ENCODE measurements at places on chromosomes 2 and 18.
A peak's percentile ranks its signal among the peaks of the same experiment; 100 is the strongest.

- DNase-seq: no peak
These were observed 280.8 kb downstream of the CCDC85A start for GRCh38 chr2:56464613-56465012.

GRCh38 chr2:208783184-208783583 lies 376.6 kb downstream of the PTH2R start:
- DNase-seq: no peak

GRCh38 chr2:80469428-80469827 lies 164.9 kb upstream of the LRRTM1 start:
- no peak for DNase-seq

DNA sequence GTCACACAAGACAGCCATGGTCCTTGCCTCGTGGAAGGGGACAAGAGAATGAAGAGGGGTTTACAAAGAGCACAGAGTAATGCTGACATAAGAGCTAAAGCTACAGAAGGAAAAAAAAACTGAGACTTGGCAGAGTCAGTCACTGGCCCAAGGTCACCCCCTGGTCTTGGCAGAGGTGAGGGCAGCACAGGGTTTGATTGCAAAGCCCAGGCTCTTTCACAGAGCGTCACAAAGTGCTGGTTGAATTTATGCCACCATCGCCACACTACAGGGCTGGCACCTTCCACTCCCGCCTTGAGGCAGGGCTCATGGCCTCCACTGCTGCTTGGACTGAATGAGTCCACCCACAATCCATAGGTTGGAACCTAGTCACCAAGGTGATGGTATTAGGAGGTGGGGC lies 190.2 kb downstream of the INHBB start:
- no peak for DNase-seq

DNA sequence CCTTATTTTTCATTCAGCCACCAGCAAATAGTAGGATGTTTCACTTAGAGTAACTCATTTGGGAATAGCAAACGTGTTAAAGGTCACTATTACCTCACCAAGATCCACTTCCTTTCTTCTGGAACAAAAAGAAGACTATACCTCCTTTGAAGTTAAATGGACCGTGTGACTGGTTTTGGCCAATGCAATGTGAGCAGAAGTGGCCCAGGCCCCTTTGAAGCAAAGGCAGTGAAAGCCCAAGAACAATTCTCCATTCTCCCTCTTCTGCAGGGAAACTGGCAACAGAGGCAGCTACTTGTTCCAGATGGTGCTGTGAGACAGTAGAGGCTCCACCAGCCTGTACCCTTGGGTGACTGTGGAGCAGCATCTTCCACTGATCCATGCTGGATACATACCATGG lies 11.3 kb upstream of the MALL start:
- no peak for DNase-seq

DNA sequence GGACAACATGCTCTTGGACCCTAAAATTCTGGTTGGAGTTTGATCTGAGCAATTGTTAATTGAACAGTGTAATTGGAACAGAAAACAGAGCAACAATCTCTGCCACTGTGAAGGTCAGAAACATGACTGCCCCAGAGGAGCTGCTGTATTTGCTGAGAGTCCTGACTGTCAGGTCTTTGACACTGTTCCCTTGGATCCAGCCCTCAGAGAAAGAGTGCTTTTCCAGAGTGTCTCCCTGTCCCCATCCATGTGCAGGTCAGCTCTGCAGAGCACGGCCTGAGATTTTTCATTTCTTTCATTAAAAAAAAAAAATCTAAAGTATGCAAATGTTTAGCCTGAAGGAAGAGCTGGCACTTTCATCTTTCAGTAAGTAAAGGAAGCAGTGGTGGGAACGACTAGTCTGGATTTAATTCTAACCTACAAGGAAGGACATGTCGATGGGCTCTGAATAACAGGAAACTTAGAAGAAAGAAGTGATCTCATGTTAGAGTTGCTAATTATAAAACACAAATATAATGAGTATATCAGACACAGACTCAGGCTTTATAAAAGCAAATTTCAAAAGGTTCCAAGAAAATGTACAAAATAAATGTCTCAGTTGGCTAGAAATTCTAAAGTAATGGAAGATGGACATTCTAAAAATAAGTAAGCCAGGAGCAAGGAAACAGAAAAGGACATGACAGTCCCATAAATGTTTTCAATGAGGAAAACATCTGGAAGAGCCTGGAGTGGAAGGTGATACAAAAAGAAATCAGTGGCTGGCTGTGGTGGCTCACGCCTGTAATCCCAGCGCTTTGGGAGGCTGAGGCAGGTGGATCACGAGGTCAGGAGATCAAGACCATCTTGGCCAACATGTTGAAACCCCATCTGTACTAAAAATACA lies 876.5 kb downstream of the EPHA4 start:
- DNase-seq: no peak

GRCh38 chr2:67755156-67755882 lies 307.5 kb downstream of the C1D start:
- no peak for DNase-seq

- DNase-seq: no peak
These were observed 24.3 kb downstream of the PTMA start for GRCh38 chr2:231732604-231733003.

GRCh38 chr2:101809698-101810097 lies 112.2 kb downstream of the MAP4K4 start:
- DNase-seq: no peak

- DNase-seq: no peak
These were observed 82.7 kb upstream of the SLC35G4 start for GRCh38 chr18:11526675-11527074.

DNA sequence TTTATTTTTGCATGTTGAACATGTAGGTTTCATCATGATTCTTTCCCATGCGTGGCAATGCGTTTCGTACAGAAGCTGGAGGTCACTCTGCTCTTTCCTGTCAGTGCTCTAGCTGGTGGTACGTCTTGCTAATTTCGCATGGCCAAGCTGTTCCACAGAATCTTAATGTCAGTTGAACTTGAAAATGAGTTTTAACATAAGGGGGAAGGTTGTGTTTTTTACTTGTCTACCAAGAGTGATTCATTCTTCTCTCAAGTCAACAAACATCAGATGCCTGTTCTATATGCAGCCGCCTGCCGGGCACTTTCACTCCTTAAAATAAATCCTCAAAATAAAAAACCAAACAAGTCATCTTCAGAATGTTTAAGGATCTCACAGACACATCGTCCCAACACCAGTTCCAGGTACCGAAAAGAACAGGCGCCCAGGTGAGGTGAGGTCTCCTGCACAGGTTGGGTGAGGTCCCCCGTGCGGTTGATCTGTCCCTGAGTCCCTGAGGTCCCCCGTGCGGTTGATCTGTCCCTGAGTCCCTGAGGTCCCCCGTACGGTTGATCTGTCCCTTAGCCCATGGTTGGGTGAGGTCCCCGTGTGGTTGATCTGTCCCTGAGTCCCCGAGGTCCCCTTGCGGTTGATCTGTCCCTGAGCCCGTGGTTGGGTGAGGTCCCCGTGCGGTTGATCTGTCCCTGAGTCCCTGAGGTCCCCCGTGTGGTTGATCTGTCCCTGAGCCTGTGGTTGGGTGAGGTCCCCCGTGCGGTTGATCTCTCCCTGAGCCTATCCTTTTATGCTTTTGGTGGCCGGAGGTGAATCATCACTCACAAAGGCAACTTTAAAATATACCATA lies 57.0 kb upstream of the KCNG2 start:
- DNase-seq: peak; percentile 26

DNA sequence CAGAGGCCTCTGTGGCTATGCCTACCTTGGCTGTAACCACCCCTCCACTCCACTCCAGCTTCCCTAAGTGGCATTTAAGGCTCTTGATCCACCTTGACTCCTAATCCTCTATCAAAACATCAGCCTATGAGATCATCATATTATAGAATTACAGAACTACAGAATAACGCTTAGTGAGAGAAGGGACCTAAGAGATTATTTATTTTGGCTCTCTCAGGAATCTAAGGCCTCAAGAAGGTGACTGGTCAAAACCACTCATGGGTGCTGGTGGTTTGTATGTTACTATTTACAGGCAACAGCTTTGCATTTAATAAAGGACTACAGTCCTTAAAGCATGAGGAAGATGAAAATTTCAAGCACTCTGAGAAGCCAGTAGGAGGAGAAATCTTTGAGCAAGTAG lies 118.8 kb downstream of the FSHR start:
- DNase-seq: no peak

GRCh38 chr2:29347774-29348461 lies 232.7 kb downstream of the CLIP4 start:
- DNase-seq: no peak

DNA sequence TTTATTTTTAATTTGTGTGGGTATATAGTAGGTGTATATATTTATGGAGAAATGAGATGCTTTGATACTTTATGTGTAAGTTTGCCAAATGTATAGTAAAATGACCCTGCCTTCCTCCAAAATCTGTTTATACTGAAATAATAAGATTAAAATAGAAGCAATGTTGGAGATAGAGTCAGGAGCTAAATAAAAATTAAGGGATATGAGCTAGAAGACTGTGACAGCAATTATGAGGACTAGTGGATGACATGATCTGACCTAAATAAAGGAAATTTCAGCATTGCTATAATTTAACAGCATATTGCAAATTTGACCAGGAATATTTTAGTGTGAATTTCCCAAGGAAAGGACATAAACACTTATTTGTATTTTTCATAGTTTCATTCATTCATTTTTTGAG lies 60.7 kb downstream of the ITGB6 start:
- no peak for DNase-seq

- no peak for DNase-seq
These were observed 233.9 kb upstream of the SP5 start for GRCh38 chr2:170481201-170481600.

- no peak for DNase-seq
These were observed 49.4 kb upstream of the ACTR3 start for GRCh38 chr2:113840518-113840917.

- no peak for DNase-seq
These were observed 14.5 kb downstream of the KCNS3 start for GRCh38 chr2:17892770-17893534.

DNA sequence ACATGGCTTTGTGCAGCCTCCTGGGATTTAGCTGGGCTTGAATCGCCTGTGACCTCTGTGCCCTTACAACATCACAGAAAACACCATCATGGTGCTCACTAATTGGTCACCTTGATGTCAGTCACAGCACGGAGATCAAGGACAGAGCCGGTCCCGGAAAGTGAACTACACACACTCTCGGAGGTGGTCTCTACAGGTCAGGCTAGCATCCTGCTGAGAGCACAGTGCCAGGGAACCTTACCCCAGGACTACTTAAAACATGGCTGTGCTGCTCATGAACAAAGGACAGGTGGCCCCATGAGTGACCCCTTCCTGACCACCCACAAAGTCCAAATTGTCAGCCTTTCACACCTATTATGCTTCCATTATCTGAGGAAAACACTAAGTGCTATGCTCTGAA lies 1782.1 kb upstream of the CELF4 start:
- DNase-seq: no peak

GRCh38 chr2:57726294-57726693 lies 320.3 kb upstream of the VRK2 start:
- no peak for DNase-seq

GRCh38 chr2:71333619-71334018 lies 2.0 kb downstream of the ZNF638 start:
- no peak for DNase-seq

DNA sequence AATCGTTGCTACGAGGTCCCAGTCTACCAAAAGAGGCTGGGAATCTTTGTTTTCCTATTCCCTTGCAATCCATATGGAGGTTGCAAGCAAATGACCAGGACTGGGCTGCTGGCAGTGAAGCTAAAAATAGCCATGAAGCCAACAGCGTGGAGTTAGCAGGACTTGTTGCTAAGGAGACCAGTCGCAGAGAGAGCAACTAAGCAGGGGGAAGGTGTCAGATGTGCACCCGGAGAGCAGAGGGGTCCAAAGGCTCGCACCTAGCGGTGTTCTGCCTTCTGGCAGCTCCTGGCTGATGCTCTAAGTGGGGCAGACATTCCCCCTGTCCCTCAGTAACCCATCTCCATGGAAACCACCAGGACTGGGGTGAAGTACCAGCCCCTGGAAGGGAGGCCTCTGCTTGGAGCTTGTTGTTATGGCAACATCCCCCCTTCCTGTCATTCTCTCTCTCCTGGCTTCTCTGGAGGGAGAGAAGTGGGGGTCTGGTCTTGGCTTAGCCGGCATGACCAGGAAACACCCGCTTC lies 84.6 kb downstream of the DNMT3A start:
- DNase-seq: no peak

DNA sequence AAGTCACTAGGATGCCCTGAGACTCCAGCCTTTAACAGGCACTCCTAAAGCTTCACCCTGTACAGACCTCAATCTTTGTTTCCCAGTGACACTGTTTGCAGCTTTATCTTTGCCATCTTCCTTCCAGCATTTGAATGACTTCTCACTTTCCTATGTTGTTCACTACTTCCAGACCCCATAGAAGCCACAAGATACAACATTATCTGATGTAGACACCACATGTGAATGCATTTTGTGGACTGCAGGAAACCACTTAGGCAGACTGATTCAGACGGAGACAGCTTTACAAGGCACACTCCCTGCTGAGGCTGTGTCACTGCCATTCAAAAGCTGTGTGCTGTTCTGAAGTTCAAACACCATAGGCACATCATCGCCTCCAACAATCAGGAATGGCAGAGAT lies 67.3 kb upstream of the SPATS2L start:
- no peak for DNase-seq

DNA sequence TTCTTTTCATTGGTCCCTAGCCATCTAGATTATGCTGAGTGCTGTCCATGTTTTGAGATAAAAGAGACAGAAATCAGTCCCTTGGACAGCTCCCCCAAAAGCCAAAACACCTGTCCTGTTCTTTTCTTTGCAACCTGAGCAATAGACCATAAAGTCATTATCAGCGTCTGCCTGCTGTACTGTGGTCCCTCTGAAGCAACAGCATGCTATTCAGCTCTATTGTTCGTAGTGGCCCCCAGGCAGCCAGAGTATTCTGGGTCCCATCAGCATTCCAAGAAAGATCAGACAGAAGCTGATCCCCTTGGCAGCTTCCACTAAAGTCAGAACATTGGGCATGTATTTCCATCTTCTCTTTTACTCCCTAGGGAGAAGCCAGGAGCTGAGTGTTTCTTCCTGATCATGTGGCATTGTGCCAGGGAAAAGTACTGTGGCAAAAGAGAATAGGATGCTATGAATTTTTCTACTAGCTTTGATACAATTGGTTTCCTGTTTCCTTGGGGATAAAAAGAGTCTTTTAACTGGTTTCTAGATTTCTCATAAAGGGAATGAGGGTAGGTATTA lies 33.6 kb upstream of the ZSWIM2 start:
- no peak for DNase-seq

DNA sequence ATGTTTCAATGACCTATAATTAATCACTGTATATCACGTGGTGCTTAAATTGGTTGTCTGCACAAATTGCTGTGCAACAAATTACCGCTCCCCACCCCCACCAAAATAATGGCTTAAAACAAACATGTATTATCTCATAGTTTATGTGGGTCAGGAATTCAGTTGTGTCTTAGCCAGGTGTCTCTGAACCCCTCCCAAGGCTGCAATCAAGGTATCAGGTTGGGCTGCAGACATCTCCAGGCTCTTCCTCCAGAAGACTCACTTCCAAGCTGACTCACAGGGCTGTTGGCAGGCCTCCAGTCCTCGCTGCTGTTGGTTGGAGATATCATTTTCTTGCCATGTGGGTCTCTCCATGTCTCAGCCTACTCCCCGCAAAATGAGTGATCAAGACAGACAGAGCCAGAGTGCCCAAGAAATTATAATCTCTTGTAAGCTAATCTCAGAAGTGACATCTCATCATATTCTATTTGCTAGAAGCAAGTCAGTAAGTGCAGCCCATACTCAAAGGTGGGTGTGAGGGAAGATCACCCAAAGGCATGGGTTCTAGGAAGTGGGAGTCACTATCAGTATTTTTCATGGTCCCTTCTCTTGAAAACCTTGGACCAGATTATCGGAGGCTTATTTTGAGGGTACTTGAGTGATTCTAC lies 38.4 kb downstream of the SPC25 start:
- DNase-seq: no peak

GRCh38 chr2:172558372-172558771 lies 2.5 kb downstream of the PDK1 start:
- DNase-seq: no peak

All from CD8-positive, alpha-beta memory T cell (primary cell).